ENCODE measurements at places on chromosomes 12 and 14. TPM values are rescaled to one million over a fixed set of nuclear protein-coding genes. Genes with fewer than 3 reads are reported as not detected.

Gene SMIM41
- 1.1 TPM for total RNA-seq

Gene RCOR1
- total RNA-seq: 31.2 TPM

Gene STON2
- total RNA-seq: 50.2 TPM

Gene GCN1
- total RNA-seq: 130 TPM

Gene TMEM63C
- total RNA-seq: 8.8 TPM

Gene KRT86
- not detected for total RNA-seq

GRCh38 chr12:51341251-51342007, 5.0 kb downstream of the CELA1 start:
- H3K4me1 ChIP-seq: peaks cover 6% of the 10 kb centered on the region
- peak overlapping the region; percentile 26 for H3K4me3 ChIP-seq
- H3K27ac ChIP-seq: no peak overlapping the region

DNA sequence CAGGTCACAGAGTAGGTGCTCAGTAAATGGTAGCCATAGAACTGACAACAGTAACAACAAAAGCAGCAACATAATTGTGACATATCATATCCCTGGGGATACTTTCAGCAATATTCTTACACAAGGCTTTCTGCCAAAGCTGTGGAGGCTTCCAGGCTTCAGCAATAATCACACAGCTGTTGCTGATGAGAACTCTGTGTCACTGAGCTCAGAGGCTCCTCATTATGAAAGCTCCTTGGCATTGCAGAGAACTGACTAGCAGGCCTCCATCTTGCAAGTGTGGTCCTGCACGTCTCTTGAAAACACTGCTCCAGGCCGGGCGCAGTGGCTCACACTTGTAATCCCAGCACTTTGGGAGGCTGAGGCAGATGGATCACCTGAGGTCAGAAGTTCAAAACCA, 97.3 kb upstream of the BTG1 start:
- H3K27ac ChIP-seq: peak overlapping the region; percentile 67
- H3K4me1 ChIP-seq: peaks cover 21% of the 10 kb centered on the region
- DNase-seq: peak; percentile 33
- H3K27me3 ChIP-seq: no peaks in the 10 kb centered on the region

DNA sequence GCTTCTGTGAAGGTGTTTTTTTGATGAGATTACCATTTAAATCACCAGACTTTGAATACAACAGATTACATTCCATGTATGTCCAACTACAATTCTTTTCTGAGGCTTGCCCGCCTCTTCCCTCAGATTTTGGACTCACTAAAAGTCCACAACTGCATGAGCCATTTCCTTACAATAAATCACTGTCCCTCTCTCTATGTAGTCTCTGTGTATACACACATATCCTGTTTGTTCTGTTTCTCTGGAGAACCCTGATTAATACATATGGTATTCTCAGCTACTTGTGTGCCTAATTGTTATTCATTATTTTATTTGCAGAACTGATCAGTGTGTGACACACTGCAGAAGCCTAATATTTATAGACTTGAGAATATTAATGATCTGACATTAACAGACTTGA, 2.4 kb upstream of the MIPOL1 start:
- H3K4me1 ChIP-seq: peaks cover 5% of the 10 kb centered on the region
- H3K36me3 ChIP-seq: no peaks in the 10 kb centered on the region
- no peak overlapping the region for H3K4me3 ChIP-seq
- no peak for DNase-seq

DNA sequence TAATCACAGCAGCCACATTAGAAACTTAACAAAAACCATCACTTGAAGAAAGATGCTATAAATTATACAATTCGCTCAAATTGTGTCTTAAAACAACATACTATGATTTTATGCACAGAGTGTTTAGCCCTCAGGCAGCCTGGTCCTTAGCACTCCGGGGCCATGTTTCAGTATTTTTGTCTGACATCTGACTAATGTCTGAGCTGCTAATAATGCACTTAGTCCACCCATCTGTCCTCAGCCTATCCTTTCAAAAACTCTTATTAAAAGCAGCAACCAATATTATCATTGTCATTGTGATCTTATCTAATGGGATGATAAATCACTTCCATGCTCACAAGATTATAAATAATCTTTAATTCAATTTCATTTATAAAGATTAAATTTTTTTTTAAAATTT, 602.7 kb upstream of the FOXG1 start:
- no peak overlapping the region for H3K27ac ChIP-seq
- H3K36me3 ChIP-seq: no peaks in the 10 kb centered on the region
- H3K4me3 ChIP-seq: no peak overlapping the region
- H3K4me1 ChIP-seq: no peaks in the 10 kb centered on the region
- H3K27me3 ChIP-seq: no peaks in the 10 kb centered on the region

GRCh38 chr12:89236748-89237383, 115.4 kb downstream of the DUSP6 start:
- no peaks in the 10 kb centered on the region for H3K36me3 ChIP-seq
- H3K27me3 ChIP-seq: no peaks in the 10 kb centered on the region
- H3K27ac ChIP-seq: peak overlapping the region; percentile 14
- no peak for DNase-seq

GRCh38 chr12:118480235-118480634, 103.9 kb downstream of the SUDS3 start:
- H3K27ac ChIP-seq: no peak overlapping the region
- no peak overlapping the region for H3K4me3 ChIP-seq
- no peaks in the 10 kb centered on the region for H3K4me1 ChIP-seq
- no peak for DNase-seq

DNA sequence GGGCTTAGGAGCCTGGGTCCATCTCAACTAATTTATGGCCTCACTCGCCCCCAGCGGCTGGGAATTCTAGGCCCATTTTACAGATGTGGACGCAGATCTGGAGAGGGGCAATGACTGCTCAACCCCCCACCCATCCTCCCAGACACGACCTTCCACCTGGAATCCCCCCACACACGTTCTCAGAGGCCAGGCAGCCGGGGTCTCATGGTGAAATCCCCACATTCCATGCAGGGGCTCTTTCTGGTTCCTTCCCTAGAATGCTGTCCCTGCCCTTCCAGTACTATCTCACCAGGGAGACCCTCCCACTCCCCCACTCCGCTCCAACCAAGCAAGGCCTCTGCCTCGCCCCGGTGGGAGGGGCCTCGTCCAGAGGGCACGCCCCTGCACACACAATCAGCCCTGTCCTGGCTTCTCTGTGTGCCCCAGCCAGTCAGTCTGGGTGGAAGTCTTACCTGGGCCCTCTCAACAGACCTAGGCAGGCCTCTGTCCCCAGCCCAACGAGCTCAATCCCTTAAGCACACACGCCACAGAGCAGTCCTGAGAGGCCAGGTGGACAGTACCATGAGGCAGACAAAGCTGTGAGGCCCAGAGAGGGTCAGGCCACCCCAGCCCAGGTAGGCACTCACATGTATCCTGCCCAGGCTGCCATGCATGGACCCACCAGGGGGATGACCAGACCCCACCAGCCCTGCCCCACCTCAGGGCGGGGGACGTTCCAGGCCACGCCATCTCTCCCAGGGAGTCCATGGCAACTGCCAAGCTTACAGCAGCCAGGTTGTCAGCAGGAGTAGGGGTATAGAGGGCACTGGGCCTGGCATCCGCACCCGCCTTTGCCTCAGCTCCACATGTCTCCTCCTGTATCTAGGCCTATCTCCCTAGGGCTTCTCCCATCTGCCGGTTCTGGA, 1.3 kb upstream of the ANKRD9 start:
- peak; percentile 76 for DNase-seq
- peak overlapping the region; percentile 69 for H3K4me3 ChIP-seq
- peaks cover 18% of the 10 kb centered on the region for H3K4me1 ChIP-seq
- H3K27ac ChIP-seq: peak overlapping the region; percentile 84

DNA sequence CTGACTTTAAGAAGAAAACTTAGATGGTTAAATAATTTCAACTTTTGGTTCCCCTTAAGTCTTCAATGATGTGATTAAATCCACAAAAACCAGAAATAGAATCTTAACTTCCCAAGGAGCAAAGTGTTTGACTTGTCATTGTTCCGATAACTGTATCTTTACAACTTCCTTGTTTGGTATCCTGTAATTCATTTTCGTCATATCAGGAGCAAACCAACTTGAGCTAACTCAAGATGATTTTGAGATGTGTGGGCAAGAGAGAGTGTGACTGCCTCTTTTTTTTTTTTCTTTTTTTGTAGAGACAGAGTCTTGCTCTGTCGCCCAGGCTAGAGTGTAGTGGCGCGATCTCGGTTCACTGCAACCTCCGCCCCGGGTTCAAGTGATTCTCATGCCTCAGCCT, 25.3 kb downstream of the DRAM1 start:
- no peak overlapping the region for H3K4me3 ChIP-seq
- peaks cover 7% of the 10 kb centered on the region for H3K36me3 ChIP-seq
- H3K27me3 ChIP-seq: no peaks in the 10 kb centered on the region

DNA sequence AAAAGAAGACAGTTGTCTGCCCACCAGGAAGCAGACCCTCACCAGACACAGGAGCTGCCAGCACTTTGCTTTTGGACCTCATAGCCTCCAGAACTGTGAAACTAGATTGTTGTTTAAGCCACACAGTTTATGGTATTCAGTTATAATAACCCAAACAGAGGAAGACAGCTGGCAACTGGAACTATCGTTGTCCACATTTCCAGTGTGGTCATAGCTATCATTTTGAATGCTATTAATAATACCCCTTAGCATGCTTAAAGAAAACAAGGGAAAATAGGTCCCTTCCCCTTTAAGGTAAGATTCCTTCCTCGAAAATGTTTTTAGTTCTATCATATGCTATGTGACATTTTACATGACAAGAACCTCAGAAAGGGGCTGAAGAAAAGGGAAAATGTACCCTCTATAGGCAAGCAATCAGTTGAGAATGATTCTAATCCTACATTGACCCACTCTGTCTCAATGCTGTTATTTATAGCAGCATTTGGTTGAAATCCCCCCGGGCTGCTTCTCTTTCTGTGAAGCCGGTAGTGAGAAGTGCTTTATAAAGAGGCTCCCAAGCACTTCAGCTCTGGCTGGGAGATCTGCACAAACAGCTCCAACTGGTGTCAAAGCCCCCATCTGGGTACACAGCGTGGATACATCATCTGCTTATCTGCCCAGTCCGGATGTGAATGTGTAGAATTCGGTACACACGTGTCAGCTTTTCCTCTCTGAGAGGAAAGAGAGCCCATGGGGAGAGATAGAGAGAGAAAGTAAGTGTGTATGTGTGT, 221.2 kb upstream of the FLRT2 start:
- H3K4me3 ChIP-seq: no peak overlapping the region
- no peak overlapping the region for H3K27ac ChIP-seq
- H3K36me3 ChIP-seq: no peaks in the 10 kb centered on the region
- no peaks in the 10 kb centered on the region for H3K27me3 ChIP-seq
- DNase-seq: peak; percentile 55

DNA sequence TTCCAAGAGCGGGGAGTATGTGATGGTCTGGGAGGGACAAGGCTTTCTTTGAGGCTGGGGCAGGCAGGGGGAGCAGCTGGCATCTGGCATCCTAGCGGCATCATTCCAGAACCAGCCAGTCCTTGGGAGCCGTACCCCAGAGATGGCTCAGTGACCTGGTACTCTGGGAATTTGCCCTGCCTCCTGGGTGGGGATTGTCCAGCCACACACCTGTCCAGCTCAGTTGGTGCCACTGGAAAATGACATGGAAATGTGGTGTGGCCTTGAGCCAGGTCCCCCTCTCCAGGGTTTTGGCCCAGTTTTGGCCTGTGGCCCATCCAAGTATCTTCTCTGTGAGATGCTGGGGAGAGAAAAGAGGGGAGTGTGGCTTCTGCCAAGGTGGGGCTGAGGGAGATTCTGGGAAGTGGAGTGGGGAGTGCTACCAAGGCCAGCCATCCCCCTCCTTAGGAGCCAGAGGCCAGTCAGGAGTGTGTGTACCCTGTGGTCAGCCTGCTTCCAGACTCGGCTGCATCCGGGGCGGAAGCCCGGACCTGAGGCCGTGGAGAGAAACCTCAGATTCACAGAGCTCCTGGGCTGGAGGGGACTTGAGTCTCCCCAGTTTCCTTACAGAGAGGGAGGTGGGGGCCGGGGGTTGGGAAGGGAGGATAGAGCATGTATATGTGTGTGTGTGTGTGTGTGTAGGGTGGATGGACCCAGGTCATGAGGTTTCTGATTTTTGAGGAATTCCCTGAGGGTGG, 14.7 kb upstream of the KRT80 start:
- H3K36me3 ChIP-seq: no peaks in the 10 kb centered on the region
- H3K4me3 ChIP-seq: no peak overlapping the region
- H3K4me1 ChIP-seq: peaks cover 14% of the 10 kb centered on the region
- no peak overlapping the region for H3K27ac ChIP-seq
- DNase-seq: no peak

DNA sequence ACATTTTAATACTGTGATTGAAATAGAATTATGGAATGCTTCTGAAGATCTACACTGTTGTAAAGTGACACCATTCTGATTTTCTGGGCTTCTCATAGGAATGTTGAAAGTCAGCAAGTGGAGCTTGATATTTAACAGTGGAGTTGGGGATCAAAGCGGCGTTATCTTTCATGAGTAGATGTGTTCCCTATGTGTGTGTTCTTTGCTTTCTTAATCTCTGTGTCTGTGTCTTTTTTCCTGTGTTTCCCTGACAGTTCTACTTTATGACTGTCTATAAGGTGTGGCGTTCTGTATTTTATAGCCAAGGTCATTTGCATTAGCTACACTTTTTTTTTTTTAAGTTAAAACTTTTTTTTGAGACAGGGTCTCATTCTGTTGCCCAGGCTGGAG, 24.7 kb downstream of the SYNE2 start:
- H3K36me3 ChIP-seq: no peaks in the 10 kb centered on the region
- H3K4me3 ChIP-seq: no peak overlapping the region
- peak overlapping the region; percentile 35 for H3K27ac ChIP-seq
- no peak for DNase-seq
- H3K4me1 ChIP-seq: peaks cover 41% of the 10 kb centered on the region

DNA sequence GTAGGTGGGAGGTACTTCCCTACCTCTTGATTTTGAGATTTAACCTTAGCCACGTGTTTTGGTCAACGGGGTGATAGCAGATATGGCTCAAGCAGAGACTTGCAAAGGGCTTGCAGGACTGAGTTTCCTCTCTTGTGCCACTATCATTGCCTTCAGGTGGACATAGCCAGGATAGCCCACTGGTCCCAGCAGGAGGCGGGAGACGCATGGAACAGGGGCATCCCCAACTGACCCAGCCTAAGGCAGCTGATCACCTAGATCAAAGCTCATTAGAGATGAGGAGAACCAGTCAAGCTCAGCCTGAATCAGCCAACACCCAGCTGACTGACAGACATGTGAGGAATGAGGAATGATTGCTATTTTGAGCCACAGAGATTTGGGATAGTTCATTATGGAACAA, 49.6 kb downstream of the CALM1 start:
- no peak for DNase-seq
- H3K4me3 ChIP-seq: no peak overlapping the region
- no peaks in the 10 kb centered on the region for H3K4me1 ChIP-seq
- H3K27me3 ChIP-seq: no peaks in the 10 kb centered on the region
